GM04503 (cell line): ENCODE measurements at places on chromosomes 6 and 20.

DNA sequence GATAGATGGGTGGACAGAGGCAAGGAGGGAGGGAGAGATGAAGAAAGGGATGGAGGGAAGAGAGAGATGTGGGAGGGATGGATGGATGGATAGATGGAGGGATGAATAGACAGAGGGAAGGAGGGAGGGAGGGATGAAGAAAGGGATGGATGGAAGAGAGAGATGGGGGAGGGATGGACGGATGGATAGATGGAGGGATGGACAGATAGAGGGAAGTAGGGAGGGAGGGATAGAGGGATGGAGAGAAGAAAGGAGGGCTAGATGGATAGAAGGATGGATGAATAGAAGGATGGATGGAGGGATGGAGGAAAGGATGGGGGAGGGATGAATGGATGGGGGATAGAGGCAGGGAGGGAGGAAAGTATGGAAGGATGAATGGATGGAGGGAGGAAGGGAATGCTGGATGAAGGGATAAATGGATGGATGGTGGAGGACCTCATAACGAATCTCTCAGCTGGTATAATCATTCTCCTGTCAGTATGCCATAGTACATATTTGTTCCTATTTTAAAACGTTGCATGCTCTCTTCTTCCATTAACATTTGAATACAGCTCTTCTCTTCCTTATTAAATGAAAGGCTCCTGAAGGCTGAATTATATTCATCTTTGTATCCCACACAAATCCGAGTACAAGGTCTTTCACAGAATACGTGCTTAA lies 136.4 kb downstream of the HIVEP2 start:
- DNase-seq: no peak

DNA sequence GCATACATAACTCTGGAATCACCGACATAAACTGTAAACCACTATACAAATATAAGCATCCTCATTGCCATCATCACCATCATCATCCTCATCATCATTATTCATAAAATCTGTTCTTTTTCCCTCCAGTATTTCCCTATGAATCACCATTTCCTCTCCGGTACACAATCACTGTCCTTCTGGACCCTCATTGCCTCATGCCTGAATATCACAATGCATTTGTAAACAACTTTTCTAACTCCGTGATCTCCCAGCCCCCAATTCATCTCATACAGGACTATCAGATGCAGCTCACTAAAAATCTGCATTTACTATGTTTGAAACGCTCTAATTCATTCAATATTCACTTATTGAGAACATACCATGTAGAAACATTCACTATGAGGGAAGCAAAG lies 339.7 kb downstream of the TBC1D32 start:
- no peak for DNase-seq

DNA sequence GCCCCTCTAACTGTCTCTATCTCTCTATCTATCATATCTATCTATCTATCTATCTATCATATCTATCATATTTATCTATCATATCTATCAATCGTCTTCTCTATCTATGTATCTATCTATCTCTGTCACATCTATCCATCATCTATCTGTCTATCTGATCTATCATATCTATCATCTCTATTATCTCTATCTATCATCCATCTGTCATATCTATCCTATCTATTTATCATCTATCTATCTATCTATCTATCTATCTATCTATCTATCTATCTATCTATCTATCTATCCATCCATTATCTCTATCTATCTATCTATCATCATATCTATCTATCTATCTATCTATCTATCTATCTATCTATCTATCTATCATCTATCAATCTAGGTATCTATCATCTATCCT lies 638.0 kb downstream of the DHX35 start:
- no peak for DNase-seq

DNA sequence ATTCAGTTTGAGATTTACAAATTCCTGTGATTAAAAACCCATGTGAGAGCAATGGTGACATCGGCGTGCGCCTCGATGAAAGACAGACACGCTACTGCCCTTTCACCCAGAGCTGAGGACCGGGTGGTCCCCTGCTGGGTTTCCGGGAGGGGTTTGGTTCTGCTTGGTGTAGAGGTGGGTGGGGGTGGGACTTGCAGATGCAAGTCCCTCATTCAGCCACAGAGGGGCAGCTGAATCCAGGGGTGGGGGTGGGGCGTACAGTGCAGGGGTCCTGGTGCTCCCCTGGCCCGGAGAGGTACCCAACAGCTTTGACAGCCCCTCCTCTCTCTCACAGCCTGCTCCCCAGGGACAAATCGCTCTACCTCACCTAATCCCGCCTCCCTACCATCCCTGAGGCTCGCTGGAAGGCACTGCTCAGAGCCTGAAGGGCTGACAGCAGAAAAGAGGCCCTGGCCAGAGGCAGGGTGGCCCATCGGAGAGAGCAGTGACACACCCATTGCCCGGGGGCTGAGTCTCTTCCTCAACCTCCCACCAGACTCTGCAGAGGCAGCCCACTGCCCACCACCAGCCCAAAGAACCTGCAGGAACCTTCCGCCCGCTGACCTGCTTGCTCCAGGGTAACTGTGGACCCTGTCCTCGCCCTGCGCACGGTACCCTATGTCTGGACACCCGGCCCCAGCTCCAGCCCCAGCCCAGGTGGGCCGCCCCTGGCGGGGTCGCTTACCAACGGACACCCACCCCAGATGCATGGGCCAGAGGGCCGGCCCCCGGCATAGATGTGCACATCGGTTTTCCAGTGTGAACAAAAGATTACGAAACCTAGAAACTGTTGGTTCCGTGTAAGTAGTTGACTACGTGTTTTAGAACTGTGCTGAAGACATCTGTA lies 118.4 kb downstream of the JPH2 start:
- no peak for DNase-seq

GRCh38 chr20:10853176-10853575 lies 179.4 kb upstream of the JAG1 start:
- DNase-seq: no peak

DNA sequence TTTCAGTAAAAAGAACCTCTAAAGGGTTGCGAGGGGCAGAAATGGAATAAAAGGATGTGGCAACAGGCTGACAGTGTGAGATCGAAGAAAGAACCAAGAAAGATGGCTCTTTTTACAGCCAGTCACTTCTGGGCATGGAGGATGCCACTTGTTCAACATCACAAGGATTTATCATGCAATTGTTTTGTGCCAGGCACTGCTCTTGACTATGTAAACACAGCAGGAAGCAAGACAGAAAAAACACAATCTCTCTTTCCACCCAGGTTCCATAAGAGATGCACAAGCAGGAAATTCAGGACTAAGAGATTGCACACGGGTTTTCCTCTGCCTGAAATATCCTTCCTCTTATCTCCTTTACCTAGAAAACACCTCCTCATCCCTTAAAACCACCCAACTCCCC lies 38.0 kb downstream of the FOXA2 start:
- no peak for DNase-seq

DNA sequence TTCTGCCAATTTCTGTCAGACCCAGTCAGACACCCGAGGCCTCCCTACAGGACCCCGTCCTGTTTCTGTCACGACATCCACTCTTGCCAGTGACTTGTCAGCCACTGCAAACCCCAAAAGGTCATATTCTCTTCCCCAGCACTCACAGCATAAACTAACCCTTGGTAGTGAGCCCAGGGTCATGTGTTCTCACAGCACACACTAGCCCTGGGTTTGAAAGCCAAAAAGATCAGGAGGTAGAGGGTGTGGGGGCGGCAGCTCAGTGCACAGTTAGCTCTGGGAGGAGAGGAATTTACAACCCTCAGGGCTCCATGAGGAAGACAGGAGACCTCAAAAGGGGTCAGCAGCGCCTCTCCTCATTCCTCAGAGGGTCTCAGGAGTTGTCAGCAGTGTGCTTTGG lies 9.9 kb upstream of the SNX9 start:
- no peak for DNase-seq

- DNase-seq: no peak
Measured at GRCh38 chr6:15280028-15280427, 34.2 kb downstream of the JARID2 start.

DNA sequence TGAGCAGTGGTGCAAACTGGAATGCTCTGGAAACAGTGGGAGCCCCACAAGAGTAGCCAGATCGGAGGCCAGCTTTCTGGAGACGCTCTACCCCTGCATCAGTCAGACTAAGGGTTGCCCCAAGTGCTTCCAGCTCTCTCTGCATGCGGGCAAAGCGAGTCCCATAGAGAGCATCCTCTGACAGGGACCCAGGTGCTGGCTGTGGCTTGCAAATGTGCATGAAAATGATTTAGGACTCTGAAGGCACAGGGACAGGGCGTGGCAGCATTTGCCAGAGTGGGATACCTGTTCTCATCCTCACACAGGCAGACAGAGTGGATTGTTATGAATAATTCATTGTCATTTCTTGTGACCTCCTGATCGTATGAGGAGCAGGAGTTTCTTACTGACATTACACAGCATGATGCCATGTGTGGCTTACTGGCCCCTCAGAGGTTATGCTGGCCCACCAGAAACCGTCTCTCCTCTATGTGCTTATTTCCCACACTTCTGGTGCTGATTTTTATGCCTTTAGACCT lies 10.3 kb downstream of the RIN2 start:
- no peak for DNase-seq

- no peak for DNase-seq
Measured at GRCh38 chr6:164243949-164244348, 829.4 kb downstream of the QKI start.

- DNase-seq: no peak
Measured at GRCh38 chr6:162153120-162153519, 574.4 kb downstream of the PRKN start.

GRCh38 chr20:2633381-2633780 lies 19.1 kb upstream of the NOP56 start:
- DNase-seq: no peak

DNA sequence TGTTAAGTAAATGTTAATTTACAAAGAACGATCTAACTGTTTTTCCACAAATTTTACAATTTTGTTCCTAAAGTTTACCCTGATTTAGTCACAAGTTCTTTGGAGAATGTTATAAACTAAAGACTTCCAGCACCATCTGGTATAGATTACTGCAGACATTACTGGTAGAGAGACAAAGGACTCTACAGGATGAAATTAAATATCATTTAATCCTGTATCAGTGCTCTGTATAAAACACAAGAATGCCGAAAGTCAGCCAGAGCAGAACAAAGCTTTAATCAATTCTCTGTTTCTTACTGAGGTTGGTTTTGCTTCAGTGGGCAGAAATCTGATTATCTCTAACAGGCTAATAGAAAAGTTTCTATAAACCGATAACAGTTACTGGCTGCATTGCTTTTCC lies 763.6 kb downstream of the TENT5A start:
- DNase-seq: peak; percentile 6

- DNase-seq: no peak
Measured at GRCh38 chr20:14616003-14616402, 278.6 kb upstream of the FLRT3 start.

DNA sequence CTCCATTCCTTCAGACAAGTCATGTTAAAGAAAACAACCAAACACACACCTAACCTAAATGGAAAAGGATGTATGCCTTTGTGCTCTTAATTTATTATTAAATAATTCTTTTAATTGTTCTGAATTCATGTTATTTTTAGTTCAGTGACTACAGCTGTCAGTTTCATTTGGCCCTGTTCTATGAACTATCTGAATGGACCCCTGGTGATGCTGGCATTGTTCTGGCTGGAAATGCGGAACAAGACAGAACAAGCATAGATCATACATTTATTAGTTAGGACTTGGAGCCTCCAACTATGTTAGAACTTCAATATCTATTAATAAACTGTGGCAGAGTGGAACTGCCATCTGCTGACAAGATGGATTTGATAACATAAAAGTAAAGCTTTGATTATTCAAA lies 5.7 kb downstream of the MAP3K7 start:
- DNase-seq: no peak

DNA sequence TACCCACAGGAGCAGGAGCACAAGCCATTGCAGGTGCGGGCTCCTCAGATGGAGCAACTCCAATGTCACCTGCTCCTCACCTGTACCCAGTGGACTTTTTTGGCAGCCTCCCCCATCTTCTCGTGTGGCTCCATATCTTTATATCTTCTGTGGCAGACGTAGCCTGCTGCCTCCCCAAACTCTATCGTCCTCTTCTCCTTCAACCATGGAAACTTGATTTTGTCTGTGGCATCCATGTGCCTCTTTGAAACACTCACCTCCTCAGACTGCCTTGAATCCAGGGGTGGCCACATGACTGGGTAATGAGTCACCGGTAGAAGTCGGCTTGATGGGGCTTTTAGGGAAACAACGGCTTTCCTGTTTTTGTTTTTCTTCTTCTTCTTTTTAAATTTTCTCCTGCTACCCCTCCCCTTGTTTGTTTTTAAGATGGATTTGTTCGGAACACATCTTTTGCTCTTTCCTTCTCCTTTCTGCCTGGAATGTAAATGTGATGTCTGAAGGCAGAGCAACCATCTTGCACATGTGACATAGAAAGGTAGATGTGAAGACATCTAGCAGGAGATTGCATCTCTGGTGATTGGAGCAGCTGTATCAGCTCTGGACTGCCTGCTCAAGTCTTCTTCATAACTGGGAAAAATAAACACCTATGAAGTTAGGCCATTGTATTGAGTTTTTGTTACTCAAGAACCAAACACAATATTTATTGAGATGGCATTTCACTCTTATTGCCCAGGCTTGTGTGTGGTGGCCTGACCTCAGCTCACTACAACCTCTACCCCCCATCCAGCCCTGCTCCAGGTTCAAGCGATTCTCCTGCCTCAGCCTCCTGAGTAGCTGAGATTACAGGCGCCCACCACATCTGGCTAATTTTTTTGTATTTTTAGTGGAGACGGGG lies 69.9 kb upstream of the DDR1 start:
- no peak for DNase-seq

DNA sequence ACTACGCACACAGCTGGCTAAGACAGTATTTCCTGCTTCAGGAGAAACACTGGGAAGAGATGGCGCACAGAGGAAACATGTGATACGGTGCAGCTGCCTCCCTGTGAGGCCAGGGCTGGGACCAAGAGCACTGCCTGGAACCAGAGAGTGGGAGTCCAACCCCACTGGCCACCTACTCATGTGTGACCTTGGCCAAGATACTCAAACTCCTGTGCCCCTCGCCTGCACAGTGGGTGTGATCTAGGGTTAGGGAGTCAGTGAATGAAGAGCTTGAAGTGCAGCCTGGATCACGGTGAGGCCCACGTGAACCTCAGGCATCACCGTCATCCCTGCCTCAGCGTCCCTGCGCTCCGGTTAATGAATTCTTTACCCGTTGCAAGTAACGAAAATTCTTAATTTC lies 41.7 kb upstream of the MPC1 start:
- DNase-seq: no peak

GRCh38 chr20:38997622-38998021 lies 35.5 kb downstream of the DHX35 start:
- no peak for DNase-seq
